ENCODE measurements at places on chromosomes 3 and 15.

DNA sequence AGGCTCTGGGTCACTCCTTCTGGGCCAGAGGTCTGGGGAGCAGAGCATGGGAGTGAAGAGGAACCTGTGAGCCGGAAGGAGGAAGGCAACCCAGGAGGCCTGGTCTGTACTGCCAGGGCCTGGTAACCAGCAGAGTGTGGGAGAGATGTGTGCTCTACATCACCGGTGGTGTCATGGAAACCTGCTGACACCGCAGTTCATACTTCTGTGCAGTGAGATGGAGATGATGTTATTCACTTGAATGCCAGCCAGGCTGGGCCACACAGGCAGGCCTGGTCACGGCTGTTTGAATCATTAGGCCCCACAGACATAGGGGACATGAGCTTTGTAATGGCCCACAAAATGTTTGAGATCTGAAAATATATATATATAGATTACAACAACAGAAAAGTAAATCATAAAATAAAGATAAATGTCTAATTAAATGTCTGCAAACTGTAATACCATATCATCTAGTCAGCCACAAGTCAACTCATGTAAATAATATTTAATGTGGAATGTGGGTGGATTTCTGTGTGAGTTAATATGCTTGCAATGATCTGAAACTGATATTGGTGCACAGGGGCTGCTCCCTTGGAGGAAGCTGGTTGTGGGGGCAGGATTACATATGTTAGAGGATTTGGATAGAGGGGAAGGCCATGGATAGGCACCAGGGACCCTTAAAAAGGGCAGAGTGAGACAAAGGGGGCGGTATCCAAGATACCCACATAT is 108.5 kb upstream of the PFN2 start:
- no peak for DNase-seq

DNA sequence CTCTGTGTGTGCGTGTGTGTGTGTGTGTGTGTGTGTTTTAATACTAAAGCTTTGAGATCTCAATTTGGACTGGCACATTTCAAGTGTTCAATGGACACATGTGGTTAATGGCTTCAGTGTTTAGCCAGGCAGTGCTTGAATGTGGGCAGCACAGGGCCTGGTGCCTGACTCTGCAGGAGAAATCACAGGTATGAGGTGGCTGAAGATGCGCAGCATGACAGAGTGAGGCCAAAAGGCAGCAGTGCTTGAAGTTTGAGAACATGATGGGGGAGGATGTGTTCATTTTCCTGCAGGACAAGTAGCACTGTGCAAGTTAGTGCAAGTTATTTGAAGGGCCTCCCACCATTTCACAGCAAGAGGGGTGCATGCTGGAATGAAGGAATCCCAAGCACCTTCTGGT is 620.5 kb upstream of the TBL1XR1 start:
- no peak for DNase-seq

DNA sequence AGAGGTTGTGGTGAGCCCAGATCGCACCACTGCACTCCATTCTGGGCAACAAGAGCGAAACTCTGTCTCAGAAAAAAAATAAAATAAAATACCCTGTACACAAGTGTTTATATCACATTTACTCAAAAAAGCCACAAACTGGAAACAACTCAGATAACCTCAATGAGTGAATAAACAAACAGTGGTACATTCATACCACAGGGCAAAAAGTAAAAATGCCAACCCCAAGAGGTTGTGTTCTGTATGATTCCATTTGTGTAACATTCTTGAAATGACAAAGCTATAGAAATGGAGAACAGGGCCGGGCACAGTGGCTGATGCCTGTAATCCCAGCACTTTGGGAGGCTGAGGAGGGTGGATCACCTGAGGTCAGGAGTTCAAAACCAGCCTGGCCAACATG is 12.9 kb downstream of the EDC3 start:
- DNase-seq = no peak

DNA sequence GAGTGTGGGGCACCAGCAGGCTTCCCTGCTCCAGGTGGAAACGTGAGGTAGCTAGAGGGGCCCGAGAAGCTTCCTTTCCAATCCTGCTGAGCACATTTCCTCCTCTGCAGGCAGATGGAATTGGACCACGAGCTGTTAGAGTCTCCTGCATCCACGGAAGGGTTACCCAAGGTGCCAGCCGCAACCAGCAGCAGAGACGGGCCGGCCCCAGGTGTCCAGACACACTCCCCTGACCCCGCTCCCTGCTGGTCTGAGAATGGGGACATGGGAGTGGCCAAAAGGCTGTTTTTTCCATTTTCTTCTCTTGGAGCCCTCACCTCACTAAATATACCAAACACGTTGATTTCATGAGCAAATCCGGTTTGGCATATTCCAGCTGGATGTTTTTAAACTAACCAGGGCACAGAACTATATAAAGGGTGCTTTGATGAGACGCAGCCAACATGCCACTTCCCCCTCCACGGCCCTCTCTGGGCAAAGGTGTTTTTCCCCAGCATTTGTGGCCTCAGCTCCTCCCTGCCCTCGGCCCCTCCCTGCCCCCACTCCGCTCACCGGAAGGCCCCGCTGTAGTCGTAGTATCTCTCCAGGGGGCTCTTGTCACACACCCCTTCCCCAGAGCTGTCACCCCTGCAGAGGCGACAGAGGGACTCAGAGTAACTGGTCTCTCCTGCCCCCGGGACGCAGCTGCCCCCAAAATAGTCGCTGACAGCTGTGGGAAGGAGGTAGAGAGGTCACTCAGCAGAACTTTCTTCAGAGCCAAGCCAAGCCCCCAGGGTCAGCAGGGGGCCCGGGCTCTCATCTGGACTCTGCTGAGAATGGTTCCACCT is 7.0 kb downstream of the MELTF start:
- DNase-seq = no peak

GRCh38 chr15:27884726-27885125 is 214.4 kb downstream of the OCA2 start:
- no peak for DNase-seq

GRCh38 chr15:34725556-34725955 is 29.2 kb downstream of the GJD2 start:
- no peak for DNase-seq

GRCh38 chr3:177361081-177361938 is 164.0 kb upstream of the TBL1XR1 start:
- DNase-seq = no peak

- DNase-seq = no peak
Observed at GRCh38 chr3:173044998-173045397, 96.0 kb downstream of the SPATA16 start.

- no peak for DNase-seq
Observed at GRCh38 chr3:11228041-11228440, 44.2 kb upstream of the ATG7 start.

GRCh38 chr3:178663201-178663934 is 127.1 kb downstream of the KCNMB2 start:
- DNase-seq = no peak

DNA sequence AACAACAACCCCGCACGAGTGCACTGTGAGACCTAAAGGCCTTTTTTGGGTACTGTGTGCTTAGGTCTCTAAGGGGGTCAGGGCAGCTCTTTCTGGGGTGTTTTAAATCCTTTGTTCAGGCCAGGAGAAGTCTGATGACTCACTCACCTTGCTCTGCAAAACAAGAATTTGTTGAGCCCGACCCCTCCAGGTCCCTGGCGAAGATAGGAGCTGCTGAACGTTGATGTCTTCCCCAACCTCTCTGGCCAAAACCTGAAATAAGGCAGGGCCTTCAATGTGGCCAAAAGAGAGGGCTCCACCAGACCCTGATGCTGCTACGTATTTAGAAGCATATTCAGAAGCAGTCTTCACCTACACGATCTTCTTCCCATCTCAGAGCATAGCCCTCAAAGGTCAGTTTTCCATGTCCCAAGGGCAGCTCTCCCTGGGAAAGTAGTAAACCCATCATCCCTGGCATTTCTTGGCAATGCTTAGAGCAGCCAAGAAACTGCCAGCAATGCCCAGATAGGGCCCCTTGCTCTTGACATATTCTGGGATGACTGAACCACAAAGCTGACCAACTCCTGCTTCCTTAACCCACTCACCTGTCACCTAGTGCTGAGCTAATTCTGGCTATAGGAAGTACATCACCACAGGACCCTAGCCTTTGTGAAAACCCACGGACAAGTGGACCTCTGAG is 27.1 kb downstream of the CCDC13 start:
- DNase-seq = no peak

DNA sequence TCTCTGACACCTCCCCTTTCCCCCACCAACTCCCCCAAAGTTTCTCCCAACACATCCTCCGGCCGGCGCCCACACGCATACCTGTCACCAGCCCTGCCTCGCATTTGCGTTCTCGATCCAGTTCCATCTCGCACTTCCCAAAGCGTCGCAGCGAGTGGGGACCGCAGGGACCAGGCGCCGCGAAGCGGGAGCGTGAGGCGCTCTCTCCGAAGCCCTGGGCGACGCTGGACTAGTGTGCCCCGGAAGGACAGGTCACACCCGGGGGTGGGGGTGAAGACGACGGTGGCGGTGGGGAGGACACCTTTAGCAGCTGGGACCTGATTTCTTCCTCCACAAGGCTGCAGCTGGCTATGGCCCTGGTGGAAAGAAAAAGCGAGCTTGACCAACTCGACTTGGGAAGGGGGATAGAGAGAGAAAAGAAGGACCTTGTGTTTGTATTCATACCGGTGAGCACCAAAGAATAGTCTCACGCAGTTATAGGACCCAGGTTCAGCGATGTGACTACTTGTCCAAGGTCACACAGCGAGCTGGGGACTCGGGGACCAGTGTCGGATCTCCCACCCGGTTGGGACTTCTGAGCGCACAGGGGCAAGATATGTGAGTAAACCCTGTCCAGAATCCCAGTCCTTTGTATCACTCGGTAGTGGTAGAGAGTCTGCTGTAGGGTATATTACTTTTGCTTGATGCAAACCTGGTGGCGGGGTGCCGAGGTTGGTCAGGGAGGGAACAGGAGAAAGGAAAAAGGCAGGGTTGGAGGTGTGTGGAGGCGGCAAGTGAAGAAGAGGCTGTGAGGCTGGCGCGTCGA is 607 bp upstream of the GHSR start:
- no peak for DNase-seq

DNA sequence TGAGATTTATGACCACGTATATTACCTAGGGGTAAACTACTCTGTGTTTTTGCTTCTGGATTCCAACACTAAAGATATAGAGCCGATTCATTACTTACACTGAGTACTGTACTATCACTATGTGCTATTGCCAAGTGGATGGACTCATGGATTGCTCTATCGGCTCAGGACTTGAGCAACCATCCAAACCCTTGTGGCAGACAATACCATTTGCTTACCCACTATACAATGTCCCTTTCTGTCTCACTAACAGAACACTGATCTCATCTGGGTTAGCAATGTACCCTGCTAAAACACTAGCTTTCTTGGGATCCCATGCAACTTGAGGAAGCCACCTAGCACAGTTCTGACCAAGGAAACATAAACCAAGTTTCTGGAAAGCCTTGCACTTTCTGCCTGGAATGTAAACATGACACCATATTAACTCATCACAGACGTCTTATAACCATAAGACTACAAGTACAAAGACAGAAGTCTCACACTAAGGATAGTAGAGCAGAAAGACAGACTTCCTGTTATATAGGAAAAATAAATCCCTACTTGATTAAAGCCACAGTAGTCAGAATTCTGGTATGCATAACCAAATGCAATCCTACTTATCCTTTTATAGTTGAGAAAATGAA is 38.6 kb downstream of the HACD2 start:
- DNase-seq = no peak

DNA sequence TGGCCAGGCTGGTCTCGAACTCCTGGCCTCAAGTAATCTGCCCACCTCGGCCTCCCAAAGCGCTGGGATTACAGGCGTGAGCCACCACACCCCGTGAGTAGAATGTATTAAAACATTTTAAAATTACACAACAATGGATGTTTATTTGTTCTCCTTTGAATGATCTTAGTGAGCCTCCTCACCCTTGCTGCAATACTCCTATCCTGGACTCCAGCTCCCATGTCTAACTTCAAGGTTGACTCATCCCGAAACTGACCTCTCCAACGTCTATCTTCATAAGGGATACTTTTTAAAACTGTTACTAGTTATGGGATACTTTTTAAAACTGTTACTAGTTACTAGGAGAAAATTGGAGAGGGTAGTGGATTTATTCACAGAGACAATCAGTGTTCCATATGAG is 17.8 kb upstream of the RHCG start:
- DNase-seq = no peak

DNA sequence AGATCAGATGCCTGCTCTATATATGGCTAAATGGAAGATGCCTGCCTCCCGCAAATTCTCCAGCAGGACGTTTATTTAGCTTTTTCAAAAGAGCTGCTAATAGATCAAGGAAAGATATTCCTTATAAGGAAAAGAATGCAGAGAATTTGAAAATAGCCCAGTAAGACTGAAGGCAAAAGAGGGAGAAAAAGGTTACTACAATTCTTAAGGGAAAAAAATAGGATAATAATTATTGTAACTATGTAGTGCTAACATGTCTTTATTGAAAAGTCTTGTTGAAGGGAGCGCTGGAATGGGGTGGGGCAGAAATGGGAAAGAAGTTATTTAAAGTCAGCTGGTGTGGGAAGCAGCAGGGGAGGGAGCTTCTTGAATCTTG is 2.9 kb downstream of the TPM1 start:
- no peak for DNase-seq

- DNase-seq = no peak
Observed at GRCh38 chr3:190696777-190697501, 165.6 kb downstream of the GMNC start.

- DNase-seq = no peak
Observed at GRCh38 chr15:92629276-92629974, 26.1 kb downstream of the FAM174B start.

DNA sequence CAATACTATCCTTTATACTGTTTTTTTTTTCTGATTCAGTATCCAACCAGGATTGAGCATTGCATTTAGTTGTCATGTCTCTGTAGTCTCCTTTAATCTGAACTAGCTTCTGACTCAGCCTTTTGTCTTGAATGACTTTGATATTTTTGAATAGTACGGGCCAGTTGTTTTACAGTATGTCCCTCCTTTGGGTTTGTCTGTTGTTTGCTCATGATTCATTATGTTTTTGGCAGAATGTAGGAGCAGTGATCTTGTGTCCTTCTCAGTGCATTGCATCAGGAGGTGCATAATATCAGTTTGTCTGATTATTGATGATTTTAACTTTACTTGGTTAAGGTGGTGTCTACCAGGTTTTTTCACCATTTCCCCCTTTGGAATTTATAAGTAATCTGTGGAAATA is 20.5 kb downstream of the EXOG start:
- DNase-seq = no peak
